Uterine smooth muscle cell (primary cell): ENCODE measurements at places on chromosomes 7 and 10. TPM values are rescaled to one million over a fixed set of nuclear protein-coding genes. Genes with fewer than 3 reads are reported as not detected.

The PAX4 gene
- total RNA-seq: not detected in 2 replicates

The LRIT1 gene
- total RNA-seq: not detected in 2 replicates

The CALHM3 gene
- total RNA-seq: not detected in 2 replicates

The TAS2R41 gene
- total RNA-seq: not detected in 2 replicates

The FEZF1 gene
- not detected in 2 replicates for total RNA-seq
